Fibroblast of skin of left biceps (primary cell): ENCODE measurements at places on chromosomes 13 and 19.

DNA sequence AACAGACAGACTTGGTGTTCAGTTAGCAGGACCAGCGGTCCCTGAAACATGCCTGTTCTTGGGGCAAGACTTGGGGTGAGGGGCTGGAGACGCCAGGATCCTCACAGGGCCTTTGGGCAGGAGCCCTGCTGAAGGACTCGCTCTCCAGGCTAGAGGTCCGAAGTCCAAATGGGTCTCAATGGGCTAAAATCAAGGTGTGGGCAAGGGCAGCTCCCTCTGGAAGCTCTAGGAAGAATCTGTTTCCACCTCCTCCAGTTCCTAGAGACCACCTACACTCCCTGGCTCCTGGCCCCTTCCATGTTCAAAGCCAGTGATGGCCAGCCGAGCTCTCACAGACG, 111.3 kb downstream of the TUBA3C start:
- no peak for DNase-seq

- no peak for DNase-seq
Measured at GRCh38 chr19:4067396-4068046, 822 bp upstream of the ZBTB7A start.

DNA sequence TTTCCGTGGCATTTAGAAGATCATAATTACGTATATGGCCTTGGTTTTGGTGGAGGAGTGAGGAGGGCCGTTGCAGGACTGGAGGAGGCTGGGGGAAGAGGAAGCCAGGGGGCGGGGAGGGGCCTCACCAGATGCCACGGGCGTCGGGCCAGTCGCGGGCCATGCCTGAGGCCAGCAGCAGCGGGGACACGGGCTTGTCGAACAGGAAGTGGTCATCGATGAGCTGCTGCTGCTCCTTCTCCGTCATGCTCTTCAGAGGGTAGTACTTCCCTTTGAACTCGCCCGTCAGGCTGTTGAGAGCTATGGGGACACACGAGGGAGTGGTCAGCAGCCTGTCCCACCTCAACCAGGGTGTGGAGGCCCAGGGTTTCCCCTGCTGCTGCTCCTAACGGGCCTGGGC, 11.1 kb downstream of the CKM start:
- no peak for DNase-seq

GRCh38 chr19:37914908-37915307, 7.9 kb downstream of the SIPA1L3 start:
- DNase-seq = no peak

DNA sequence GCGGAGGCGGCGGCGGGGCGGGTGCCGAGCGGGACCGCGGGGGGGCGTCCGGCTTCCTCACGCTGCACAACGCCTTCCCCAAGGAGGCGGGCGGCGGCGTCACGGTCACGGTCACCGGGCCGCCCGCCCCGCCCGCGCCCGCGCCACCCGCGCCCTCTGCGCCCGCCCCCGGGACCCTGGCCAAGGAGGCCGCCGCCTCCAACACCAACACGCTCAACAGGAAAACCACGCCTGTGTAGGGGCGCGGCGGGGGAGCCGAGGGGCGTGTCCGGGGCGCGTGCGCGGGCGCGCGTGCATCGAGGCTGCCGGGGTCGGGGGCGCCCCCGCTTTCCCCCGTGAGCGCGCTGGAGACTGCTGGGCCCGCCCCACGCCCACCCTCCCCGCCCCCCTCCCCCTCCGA, 8.8 kb upstream of the CACNG6 start:
- no peak for DNase-seq

DNA sequence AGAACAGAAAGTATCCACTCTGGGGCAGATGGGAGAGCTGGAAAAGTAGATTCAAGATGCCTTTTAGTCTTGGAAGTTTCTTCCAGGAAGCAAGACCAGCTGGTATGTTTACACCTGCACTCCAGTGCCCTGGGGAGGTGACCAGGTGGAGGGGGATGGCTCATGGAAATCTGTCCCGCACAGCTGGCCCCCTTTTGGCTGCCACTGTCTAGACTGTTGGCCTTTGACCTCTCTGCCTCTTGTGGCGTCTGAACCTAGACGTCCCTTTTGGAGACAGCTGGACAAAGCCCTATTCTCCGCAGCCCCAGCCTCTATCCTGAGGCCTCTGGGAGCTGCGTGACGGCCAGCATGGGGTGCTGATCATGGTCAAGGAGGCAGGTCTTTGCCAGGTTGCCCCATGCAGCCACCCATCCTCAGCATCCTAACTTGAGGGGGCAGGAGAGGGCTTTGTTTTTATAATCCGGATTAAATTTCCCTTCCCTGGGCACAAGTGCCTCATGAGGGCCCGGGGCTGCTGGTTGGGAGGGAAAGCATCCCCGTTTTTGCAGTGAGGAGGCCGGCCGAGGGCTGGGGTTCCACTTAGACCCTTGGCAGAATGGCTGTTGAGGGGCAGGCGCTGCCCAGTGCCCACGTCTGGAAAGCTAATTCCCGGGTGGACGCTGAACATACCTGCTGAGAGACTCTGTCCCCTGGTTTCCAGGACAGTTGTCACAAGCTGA, 17.3 kb upstream of the GDF15 start:
- DNase-seq = no peak

- no peak for DNase-seq
Measured at GRCh38 chr19:13864667-13865570, 12.0 kb upstream of the NANOS3 start.

DNA sequence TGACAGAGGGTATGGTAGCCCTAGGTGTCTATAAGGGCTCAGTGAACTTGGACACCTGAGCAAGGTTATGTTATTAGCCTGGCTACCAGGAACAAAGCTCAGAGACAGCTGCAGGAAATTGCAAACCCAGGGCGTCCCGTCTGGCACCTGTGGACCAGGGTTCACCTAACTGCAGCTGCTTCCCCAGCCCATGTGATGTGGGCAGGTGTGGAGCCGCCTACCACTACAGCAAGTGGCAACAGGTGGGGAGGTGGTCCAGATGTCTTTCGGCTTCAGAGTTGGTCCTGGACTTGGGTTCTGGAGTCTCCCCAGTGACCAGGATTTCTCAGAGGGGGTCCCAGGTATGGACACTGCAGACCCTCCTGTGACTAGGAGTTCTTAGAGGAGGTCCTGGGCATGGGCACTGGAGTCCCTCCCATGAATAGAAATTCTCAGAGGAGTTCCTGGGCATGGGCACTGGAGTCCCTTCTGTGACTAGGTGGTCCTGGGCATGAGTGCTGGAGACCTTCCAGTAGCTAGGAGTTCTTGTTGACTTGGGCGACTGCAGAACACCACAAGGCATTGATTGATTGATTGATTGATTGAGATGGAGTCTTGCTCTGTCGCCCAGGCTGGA, 25.2 kb downstream of the ACTL9 start:
- no peak for DNase-seq

DNA sequence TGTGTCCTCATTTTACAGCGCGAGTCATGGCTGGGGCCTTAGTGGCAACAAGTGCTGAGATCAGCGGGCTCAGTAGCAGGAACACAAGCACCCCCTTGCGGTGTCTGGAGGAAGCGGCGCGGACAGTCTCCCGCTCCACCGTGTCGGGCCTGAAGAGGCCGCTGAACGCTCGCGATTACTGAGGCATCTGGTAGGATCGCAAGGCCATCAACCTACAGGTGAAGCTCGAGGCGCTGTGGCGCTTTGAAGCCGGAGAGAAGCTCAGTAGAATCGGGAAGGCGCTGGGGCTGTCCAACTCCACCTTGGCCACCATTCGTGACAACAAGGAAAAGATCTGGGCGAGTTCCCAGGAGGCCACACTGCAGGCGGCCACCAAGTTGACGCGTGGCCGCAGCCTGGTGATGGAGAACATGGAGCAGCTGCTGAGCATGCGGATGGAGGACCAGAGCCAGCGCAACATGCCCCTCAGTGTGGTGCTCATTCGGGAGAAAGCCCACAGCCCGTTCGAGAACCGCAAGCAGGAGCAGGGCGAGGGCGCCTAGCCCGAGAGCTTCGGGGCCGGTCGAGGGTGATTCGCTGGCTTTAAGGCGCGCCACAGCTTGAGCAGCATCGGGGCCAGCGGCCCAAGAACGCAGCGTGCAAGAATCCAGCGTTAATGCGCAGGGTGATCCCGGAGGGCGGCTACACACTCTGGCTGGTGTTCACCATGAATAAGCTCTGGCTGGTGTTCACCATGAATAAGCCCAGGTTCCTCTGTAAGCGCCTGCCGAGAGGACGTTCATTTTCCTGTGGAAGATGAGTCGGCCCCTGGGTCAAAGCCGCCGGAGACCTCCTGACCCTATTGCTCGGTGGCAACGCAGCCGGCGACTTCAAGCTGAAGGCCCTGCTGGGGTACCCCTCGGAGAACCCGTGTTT, 8.3 kb upstream of the MZF1 start:
- peak; percentile 55 for DNase-seq

DNA sequence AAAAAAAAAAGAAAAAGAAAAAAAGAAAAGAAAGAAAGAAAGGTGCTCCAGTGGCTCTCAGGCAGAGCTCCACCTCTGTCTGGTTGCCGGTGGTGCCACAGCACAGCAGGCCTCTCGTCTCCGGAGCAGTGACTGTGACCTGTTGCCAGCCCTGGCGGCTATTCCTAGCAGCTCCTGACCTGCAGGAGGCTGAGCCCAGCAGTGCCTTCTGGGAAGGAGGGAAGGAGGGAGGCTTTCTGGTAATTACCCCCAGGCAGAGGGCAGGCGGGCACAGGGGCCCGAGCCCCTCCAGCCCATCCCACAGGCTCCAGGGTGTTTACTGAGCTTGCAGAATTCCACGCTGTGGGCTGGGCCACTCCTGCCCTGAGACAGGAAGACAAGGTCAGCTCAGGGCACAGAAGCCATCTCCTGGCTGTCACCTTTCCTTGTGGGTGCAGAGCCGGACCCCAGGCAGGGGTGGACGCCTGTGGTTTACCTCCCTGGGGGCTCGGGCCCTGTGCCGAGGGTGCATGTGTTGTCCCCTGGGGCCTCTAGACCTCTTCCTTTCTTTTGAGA, 77.9 kb downstream of the GNG7 start:
- DNase-seq = no peak

GRCh38 chr19:30685426-30686000, 313.3 kb downstream of the ZNF536 start:
- DNase-seq = no peak

DNA sequence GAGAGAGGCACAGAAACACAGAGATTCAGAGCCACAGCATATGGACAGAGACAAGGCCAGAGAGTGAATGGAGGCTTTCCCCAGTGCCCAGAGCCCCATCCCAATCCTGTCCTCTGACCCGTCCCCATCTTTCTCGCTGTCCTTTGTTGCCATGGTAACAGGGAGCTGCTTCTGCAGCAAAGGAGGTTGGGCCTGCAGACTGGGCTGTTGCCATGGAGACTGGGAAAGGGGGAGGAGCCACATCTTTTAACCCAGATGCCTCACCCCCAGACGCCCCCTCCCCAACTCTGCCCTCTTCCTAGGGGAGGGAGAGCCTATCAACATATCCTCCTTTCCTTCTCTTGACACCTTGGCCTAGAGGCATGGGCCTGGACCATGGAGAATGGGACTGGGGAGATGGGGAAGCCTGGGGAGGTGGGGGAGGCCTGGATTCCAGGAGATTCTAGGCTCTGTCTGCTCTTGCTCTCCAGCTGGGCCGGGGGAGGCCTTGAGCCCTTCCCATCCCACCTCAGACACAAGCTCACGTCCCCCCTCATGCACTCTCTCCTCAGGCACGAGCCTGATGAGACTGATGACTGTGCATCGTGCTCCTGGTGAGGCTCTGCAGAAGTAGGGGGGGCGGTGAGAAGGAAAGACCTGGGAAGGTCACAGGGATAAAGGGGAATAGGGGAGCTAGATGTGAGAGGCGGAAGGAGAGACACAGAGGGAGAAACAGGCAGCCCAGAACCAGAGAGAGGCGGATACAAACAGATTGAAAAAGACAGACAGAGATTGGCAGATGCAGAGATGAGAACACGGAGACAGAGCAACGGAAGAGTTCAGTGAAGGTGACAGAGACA, 2.1 kb upstream of the ATP1A3 start:
- no peak for DNase-seq
